ENCODE measurements at places on chromosomes 3 and 15. TPM values are rescaled to one million over a fixed set of nuclear protein-coding genes. Genes with fewer than 3 reads are reported as not detected.

Gene DAZL
- total RNA-seq, result not detected

Gene MAN2C1
- 94.7 TPM for total RNA-seq

Gene RMDN3
- total RNA-seq, result 17.3 TPM

Gene GOLGA8Q
- 1.4 TPM for total RNA-seq

Gene ADGRG7
- not detected for total RNA-seq

Gene MST1
- total RNA-seq, result 3.7 TPM

Gene GOLGA8S
- total RNA-seq, result 0.16 TPM

Gene IL17RB
- total RNA-seq, result 1.9 TPM

Gene RPUSD3
- 36.3 TPM for total RNA-seq

Gene NOP10
- 136 TPM for total RNA-seq

Gene CCNB2
- 0.86 TPM for total RNA-seq

Gene KIF15
- 0.73 TPM for total RNA-seq

Gene SOX14
- not detected for total RNA-seq

Gene TRIM71
- not detected for total RNA-seq

Gene MUC20
- total RNA-seq, result 5.4 TPM

Gene PLD1
- total RNA-seq, result 64.3 TPM

Gene GOLGA8H
- not detected for total RNA-seq

Gene NANOGP8
- total RNA-seq, result not detected

Gene TIMP4
- total RNA-seq, result 17.4 TPM

Gene ALDH1L1
- 21.5 TPM for total RNA-seq

Gene TXNRD3
- 5.4 TPM for total RNA-seq

Gene CSPG5
- 0.22 TPM for total RNA-seq

Gene EPHA3
- total RNA-seq, result 3.5 TPM

Gene CD200
- total RNA-seq, result 0.91 TPM

Gene TAGLN3
- total RNA-seq, result not detected

Gene ST3GAL6
- 34.1 TPM for total RNA-seq

Gene AADACL2
- total RNA-seq, result not detected

Gene CASR
- not detected for total RNA-seq

Gene TUSC7
- not detected for total RNA-seq

Gene BFSP2
- total RNA-seq, result not detected

Gene APH1B
- 7.1 TPM for total RNA-seq

Gene ISG20
- 2.5 TPM for total RNA-seq

Gene ISL2
- total RNA-seq, result not detected

Gene TRH
- total RNA-seq, result not detected

Gene WNT5A
- total RNA-seq, result 6.7 TPM

Gene ZNF717
- total RNA-seq, result 7.0 TPM

Gene GPR156
- 0.35 TPM for total RNA-seq

Gene CPNE9
- not detected for total RNA-seq

Gene PLA2G4B
- 3.6 TPM for total RNA-seq

Gene PTH1R
- 11.8 TPM for total RNA-seq

Gene ZBTB11
- 9.8 TPM for total RNA-seq

Gene CHRFAM7A
- total RNA-seq, result 0.22 TPM

Gene GOLGA8T
- not detected for total RNA-seq

Gene SI
- not detected for total RNA-seq

Gene MOBP
- not detected for total RNA-seq

Gene MESP2
- total RNA-seq, result 0.13 TPM

Gene DMXL2
- 6.5 TPM for total RNA-seq

Gene HRH1
- total RNA-seq, result 1.3 TPM

Gene LRRC31
- total RNA-seq, result not detected

Gene PTX3
- total RNA-seq, result 0.13 TPM

Gene SV2B
- total RNA-seq, result 4.1 TPM

Gene SLC25A20
- 140 TPM for total RNA-seq

Gene CLDN11
- 2.6 TPM for total RNA-seq

Gene CLSTN2
- total RNA-seq, result 7.8 TPM

Gene ACP3
- total RNA-seq, result 1.3 TPM

Gene CSPG4
- total RNA-seq, result 5.2 TPM

Gene EIF4E3
- 52.6 TPM for total RNA-seq

Gene SEMA5B
- 2.1 TPM for total RNA-seq

All from Right ventricle myocardium superior (tissue), 1 donor.